ENCODE measurements at places on chromosomes 7 and 10.

DNA sequence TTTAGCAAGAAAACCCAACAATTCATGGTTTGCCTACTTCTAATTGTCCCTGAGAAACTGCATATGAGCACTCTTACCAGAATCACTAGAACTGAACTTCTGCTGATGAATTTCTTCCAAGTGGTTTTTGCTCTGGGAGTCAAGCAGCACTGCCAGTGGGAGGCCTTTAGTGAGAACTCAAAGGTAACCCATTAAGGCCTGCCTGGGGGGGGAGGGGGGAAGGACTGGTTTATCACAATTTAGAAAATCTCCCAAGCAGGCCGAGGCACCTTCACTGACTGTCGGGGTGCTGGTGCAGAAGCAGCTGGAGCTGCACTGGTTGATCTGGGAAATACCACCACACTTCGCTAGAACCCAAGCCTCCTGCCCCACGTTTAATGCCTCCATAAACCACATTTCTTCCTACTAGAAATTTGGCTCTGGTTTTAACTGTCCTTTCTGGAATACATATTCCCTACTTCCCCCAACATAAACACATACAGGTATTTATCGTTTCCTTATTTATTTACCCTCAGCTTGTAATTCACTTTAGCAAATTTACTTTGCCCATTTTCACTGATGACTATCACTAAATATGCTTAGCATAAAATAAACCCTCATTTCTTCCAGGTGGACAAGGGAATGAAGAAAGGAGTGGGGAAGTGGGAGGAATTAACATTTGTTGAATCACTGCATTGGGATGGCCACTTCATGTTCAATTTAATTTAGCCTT lies 14.2 kb downstream of the ANK3 start:
- no peak for DNase-seq

DNA sequence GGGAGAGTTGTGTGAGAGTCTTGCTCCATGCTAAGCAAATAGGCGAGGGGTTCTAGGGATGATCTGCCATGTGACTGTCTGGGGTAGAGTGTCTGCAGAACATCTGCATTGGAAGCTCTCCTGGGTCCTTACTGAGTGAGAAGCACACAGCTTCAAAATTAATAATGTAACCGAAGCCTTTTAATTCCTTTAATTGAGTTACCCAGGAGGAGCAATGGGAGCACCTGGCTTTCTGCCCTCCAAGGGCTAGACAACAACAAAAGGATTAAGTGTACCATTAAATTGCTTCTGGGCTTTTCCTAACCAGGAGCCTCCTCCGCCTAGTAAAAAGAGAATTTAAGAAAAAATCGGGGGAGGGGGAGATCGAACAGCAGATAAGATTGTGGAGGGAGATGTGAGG lies 102.0 kb upstream of the TBX20 start:
- no peak for DNase-seq

GRCh38 chr10:59589796-59590195 lies 119.9 kb downstream of the SLC16A9 start:
- no peak for DNase-seq

- DNase-seq, result no peak
Measured at GRCh38 chr10:7374795-7375194, 36.0 kb downstream of the SFMBT2 start.

DNA sequence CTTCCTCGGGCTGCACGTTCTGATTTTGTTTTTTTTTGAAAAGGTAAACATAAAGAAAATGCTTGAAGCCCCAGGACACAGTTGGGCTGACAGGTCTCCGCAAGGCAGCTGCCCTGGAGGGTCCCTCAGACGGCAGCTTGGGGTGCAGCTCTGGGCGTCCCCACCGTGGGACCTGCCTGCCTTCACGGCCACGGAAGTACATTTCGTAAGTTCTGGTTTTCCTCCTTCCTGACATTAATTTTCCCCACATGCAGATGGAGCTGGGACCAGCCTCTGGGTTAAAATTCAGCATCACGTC lies 491.0 kb downstream of the DNAJB6 start:
- no peak for DNase-seq
